ENCODE measurements at places on chromosomes 12 and 14.

DNA sequence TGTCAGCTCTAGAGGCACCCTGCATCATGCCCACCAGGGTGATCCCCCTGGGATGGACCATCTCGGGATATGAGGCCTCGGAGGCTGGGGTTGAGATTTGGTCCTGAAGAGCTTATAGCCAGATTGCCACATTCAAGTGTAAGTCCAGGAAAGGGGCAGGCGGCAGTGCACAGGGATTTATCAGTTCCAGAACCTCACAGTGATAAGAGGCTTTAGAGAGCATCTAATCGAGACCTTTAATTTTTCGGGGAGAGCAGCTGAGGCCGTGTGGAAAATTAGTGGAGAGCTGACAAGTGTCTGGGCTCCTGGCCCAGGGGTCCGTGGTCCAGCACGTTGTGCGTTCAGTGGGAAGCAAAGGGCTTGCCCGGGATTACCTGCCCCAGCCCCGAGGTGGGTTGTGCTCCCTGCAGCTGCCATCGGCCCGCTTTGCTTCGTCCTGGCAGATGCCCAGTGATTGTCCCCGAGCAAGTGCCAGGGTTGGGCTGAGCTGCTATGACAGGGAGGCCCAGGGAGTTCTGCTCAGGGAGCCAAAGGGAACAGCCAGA lies 52.1 kb downstream of the C14orf132 start:
- no peak for DNase-seq

DNA sequence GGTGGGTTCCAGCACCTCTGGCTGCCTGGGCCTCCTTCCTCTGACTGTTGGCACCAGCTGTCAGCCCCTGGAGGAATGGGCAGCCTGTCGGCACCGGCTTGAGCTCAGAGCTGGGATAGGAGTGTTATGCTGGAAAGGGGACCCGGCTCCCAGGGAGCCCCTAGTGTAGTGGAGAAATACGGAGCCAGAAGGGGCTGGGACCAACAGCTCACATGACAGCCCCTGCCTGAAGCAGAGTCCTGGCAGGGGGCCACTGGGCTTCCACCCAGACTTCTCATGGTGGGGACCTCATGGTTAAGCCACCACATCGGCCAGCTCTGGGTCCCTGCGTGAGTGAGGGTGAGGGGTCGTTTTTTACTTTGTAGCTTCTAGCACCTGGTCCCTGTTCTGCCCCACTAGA lies 174.5 kb downstream of the TSPAN9 start:
- DNase-seq, result no peak

- no peak for DNase-seq
These were observed 97.3 kb downstream of the PPP1R12A start for GRCh38 chr12:79837575-79837974.

GRCh38 chr12:29537298-29537697 lies 39.8 kb upstream of the OVCH1 start:
- no peak for DNase-seq

DNA sequence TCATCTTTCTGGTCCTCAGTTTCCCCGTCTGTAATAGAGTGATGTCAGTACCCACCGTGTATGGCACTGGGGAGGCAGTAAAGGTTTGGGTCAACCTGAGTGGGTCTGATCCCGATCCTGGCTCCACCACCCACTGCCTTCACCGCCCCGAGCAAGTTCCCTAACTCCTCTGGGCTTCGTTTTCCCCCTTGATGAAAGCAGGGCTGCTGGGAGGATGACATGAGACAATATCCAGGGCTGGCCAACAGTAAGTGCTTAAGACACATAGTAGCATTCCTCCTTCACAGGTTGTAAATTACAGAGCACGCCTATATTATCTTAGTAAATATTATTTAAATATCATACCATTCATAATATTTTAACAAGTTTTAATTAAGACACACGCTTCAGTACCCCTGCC lies 595 bp downstream of the PLEK2 start:
- DNase-seq, result no peak

DNA sequence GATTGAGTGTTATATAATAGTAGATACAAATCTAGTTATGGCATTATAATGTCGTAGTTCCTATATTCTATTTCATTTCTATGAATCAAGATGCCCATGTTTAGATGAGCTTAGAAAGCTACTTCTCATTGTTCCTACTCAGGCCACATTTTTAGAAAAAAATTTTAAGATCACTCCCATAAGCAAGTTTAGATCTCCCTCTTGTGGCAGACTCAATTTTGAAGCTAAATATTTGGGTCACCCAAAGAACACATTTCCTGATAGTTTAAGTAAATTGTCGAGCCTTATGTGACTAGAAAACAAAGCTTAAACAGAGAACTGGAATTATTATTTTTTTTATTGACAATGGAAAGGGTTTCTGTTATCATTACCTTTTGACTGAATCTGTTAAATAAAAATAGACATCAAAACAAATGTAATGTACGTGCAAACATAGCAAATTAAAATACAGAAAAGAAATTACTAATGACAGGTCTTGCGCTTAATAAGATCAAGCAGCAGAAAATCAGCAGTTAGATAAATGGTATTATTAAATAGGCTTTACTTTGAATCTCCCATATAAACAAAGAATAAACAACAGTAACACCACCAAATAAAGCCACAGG lies 180.2 kb downstream of the ACSS3 start:
- DNase-seq, result peak; percentile 17

GRCh38 chr12:21828136-21828775 lies 53.8 kb upstream of the KCNJ8 start:
- DNase-seq, result no peak

DNA sequence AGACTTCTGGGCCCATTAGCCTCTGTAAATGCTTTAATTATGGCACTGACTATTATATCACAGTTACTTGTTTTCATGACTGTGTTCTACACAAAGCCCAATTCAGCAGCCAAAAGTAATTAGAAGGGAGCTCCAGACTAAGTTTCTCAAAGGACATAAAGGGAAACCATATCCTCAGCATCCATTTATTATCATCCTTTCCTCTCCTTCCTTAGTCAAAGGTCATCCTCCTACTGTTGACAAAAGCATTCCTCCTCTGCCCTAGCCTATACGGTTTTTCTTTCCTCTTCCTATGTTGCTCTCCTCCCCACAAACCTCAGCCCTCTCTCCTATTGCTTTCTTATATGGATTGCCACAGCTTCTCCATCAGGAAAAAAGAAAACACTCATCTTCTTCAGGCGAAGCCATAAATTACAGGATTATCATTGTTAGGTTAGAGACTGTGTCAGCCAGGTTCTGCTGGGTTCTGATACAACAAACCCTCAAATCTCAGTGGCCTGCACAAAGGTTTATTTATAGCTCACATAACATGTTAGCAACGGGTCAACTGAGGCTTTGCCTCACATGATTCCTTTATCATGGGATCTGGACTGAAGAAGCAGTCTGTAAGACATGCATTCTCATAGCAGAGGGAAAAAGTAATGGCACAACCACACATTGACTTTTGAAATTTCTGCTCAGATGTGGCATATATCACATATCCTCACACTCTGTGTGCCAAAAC lies 207.2 kb downstream of the SLC5A8 start:
- no peak for DNase-seq

GRCh38 chr12:110004598-110004997 lies 5.4 kb downstream of the ANKRD13A start:
- DNase-seq, result no peak
